ENCODE measurements at places on chromosomes 11 and 22.

GRCh38 chr11:47276923-47277322, 7.0 kb downstream of the MADD start:
- no peak for DNase-seq

GRCh38 chr22:46734830-46735453, 3.1 kb downstream of the CERK start:
- peak; percentile 67 for DNase-seq

GRCh38 chr11:76850815-76851214, 9.9 kb upstream of the ACER3 start:
- no peak for DNase-seq

GRCh38 chr11:44708009-44708408, 18.8 kb upstream of the TSPAN18 start:
- no peak for DNase-seq

DNA sequence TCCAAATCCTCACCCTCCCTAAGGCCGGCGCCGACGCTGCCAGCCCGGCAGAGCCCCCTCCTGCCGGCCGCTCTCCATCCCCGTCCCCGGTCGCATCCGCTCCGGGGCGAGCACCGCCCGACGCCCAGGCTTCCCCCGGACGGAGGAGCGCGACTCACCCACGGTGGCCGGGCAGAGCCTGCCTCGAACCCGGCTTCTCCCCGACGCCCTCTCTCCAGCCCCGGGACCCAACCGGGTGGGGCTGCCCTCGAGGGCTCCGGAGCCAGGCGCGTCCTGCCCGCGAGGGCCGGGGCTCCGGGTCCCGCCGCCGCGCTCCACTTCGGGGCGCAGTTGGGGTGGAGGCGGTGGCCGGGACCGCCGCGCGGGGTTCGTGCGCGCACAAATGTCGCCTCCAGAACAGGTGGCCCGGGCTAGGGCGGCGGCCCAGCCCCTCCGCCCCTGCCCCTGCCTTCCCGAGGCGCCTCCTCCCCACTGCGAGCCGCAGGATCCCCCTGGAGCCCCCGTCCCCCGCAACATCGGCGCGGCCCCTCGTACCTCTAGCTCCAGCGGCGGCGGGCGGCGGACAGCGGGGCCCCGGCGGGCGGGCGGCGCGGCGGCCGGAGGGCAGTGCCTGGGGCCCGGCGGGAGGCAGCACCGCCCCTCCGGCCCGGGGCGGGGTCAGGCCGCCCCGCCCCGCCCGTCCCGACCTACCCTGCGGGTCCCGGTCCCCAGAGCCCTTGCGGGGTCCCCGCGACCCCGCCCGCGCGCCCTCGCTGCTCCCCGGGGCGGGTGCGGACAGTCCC, at the start of gene A4GALT:
Gene A4GALT, minus strand, starts transcription at position 608 of the 782 bp plus-strand sequence. CDS start 26,919 bp downstream, outside the sequence.
- no peak for DNase-seq

- DNase-seq = no peak
These were observed 45.4 kb upstream of the GLYATL1 start for GRCh38 chr11:58893899-58894298.

DNA sequence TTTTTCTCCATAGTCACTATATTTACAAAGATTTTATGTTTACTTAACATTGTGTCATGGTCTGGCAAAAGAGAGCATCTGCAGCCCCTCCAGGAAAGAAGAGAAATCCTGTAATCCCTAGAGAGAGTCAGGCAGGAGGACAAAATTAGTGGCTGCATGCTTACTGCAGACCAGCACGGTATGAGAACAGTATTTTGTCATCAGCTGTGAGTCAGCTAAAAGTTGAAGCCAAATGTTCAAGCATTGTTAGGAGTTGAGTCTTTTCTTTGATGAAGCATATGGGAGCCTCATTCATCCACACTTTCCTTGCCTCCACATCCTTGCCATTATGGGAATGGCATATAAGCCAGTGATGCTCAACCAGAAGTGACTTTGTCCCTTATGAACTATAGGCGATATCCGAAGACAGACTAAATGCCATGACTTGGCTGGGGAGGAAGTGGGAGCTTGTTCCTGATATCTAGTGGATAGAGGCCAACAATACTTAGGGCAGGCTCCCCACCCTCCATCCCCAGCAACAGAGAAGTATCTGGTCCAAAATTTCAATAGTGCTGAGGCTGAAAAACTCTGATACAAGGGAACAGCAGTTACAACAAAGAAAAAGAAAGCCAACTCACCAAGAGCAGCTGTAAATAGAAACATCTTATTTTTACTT, 112.0 kb upstream of the OR5AK2 start:
- DNase-seq = no peak

- no peak for DNase-seq
These were observed 39.7 kb upstream of the MMP12 start for GRCh38 chr11:102914238-102915043.

GRCh38 chr11:47189100-47189834, 3.0 kb upstream of the PACSIN3 start:
- peak; percentile 28 for DNase-seq

GRCh38 chr11:120710354-120711131, 199.0 kb downstream of the GRIK4 start:
- no peak for DNase-seq

DNA sequence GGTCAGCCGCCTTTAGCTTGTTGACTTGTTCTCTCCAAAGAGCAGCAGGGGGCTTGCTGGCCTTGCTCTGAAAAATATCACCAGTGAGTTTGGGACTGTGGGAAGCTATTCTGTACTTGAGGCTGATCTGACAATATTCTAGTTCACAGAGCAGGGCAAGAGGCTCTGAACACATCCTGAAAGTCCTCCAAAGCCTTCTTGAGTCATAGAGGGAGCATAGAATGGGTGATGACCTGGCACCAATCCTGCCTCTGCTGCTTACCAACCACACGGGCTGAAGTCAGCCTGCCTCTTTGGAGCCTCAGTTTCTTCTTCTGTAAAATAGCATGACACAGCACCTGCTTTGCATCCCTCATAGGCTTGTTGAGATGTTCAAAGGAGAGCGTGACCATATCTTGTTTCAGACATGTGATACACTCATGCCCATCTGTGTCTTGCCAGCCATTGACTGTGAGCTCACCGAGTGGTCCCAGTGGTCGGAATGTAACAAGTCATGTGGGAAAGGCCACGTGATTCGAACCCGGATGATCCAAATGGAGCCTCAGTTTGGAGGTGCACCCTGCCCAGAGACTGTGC, 96.6 kb downstream of the RRAS2 start:
- no peak for DNase-seq

- DNase-seq = peak; percentile 41
These were observed 1.7 kb upstream of the CALCA start for GRCh38 chr11:14973621-14974514.

DNA sequence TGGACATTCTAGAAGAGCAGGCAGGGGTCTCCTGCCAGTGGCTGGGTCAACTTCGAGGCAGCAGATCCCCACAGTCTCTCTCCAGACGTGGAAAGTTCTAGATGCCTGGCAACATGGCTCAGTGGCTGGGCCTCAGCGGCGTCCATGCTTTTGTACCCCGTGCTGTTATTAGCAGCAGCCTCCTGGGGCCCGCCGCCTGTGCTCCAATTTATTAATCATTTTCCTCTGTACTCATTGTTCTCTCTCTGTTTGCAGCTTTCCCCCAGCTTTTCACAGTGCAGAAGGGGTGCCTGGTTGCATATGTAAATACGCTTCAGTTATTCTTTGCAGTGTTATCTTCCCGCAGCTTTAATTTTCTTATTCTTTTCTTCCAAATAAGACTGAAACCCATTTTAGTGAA, 515.1 kb downstream of the TBC1D22A start:
- DNase-seq = no peak

- DNase-seq = no peak
These were observed 10.4 kb downstream of the CCKBR start for GRCh38 chr11:6269994-6270393.

DNA sequence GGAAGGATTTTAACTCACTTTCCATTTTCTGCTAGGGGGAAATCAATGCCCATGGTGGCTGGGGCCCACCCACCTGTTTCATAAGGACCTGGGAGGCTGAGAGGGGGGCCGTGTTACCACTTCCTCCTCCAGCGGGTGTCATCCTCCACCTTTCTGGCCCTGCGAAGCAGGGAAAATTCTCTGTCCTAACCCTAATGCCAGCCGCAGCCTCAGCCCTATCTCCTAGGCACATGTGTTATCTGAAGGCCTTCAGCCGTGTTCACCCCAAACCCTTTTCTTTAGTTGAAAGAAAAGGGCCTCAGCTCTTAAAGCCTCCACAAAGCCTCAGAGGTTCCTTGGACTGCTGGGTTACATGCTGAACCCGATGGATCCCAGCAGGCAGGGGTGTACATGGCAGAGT, 55.4 kb upstream of the NECTIN1 start:
- no peak for DNase-seq
